ENCODE measurements at places on chromosomes 2 and 18.

GRCh38 chr18:64747803-64748202 is 598.9 kb upstream of the LINC00305 start:
- no peak for DNase-seq

DNA sequence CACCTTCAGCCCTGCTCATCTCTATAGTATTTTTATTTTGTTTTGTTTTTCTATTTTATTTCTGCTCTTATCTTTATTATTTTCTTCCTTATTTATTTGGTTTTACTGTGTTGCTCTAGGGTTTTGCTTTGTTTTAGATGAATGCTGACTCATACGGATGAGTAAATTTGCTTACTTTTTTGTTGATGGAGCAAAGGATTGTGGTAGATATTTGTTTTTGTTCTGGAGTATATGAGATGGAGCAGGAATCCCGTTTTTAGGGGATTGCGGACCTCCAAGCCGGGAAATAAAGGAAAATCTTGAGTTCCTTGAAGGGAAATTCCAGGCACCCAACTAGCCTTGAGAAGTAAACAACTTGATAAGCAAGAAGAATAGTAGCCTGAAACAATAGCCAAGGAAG is 15.3 kb upstream of the COLEC12 start:
- no peak for DNase-seq

DNA sequence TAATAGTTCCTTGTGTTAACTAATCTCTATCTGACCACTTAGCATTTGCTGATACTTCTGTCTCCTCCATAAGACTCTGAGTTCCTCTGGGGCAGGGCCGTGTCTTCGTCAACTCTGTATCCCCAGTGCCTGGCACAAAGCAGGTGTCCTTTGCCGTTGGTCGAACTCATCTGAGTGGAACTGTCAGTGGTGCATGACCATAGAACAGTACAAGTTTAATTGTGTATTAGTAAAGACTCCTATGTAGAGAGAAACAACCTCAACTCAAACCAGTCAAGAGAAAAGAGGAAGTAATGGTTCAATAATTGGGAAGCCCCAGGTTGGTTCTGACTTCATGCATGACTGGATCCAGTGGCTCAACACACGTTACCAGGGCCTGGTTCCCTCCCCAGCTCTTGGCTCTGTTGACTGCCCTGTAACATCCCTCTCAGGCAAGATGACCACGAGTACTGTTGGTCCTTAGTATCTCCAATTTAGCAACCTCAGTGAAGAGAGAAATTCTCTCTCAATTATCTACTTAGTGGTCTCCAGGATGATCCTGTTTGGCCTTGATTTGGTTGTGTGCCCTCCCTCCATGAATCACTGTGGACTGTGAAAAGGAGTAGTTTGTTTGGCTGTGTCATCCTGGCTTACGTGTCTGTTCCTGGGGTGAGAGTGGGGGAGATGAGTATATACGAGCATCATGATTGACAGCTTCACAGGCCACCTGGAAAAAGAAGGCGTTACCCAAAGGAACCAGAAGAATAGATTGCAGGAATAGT is 58.5 kb upstream of the MSH6 start:
- DNase-seq: no peak

DNA sequence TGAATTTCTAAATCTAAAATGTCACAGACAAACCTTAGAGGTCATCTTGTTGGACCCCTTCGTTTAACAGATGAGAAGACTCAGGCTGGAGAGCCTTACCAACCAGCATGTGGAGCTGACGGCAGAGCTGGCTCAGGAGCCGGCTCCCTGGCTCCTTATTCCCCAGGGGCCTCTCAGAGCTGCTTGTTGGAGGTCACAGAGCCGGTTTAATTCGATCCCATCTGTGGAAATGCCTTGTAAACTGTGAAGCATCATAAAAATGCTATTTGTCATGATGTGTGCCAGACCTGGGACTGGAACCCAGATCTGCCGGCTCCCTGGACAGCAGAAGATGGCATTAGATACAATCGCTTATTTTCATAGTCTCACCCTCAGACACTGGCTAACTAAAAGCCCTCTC is 8.2 kb upstream of the CIB4 start:
- DNase-seq: no peak

DNA sequence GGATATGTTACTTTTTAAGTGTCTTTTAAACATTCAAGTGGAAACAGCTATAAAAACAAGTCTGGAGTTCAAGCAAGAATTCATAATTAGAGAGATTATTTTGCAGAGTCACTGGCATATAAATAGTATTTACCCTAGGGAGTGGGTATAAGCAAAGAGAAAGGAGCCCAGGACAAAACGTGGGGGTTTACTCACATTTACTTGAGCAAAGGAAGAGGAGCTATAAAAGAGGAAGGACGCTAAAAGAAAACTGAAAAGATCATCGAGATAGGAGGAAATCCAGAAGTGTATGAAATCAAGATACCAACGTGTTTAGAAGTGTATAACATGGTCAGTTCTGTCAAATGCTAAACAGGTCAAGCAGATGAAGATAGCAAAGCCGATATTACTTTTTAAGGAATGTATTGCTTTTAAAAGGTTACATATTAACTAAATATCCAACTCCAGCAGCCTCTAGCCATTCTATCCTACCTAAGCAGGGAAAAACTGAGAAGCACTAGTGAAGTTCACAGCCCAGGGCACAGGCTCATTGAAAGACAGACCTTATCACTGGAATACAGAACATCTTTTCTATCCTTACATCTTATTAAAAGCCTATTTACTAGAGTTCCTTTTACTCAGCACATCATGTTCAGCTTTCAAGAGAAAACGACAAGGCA is 8.6 kb downstream of the KANSL1L start:
- no peak for DNase-seq

DNA sequence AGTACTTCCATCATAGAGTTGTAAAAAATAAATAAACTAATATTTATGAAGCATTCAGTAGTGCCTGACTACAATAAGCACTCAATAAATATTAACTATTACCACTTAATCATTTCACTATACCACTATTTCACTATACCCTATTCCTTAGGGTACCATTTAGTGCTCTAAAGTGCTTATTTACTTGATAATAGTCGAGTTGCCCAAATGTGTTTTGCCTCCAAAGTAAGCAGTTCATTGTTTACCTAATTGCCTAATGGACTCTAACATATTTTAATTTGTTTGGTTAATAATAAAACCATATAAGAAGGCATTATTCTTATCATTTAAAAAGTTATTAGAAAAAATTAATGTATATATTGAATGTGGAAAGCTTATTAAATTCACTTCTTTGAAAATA is 33.0 kb upstream of the MAP2 start:
- DNase-seq: no peak

- peak; percentile 71 for DNase-seq
Measured at GRCh38 chr2:204177977-204178522, 241.5 kb downstream of the ICOS start.

Measured in stimulated activated CD4-positive, alpha-beta T cell treated with anti-CD3 and anti-CD28 coated beads, Interleukin-12 subunit alpha, Interleukin-12 subunit beta, amount 100 ng/mL, for 24 hours (primary cell).